ENCODE measurements at places on chromosomes 7 and 10. TPM values are rescaled to one million over a fixed set of nuclear protein-coding genes. Genes with fewer than 3 reads are reported as not detected.

DNA sequence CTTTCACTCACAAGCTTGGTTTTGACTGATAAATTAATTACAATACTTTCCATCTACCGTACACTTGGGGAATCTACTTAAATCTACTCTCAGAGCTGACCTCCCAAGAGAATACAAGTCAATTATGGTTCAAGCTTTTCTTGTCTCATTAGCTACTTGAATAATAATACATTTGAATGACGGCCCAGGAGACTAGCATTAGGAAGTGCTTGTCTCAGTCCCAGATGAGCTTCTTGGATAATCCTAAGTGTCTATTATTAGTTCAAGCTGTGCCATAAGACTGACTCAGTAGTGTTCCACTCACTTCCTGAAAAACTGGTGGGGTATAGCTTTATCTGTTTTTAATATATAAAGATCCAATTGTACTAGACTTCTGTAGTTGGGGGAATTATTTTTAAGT is 100.2 kb downstream of the GNAT3 start:
- no peak for DNase-seq

- no peak for DNase-seq
Measured at GRCh38 chr10:97842656-97843280, 6.9 kb upstream of the GOLGA7B start.

GRCh38 chr7:105697753-105698152 is 116.5 kb upstream of the EFCAB10 start:
- no peak for DNase-seq

- no peak for DNase-seq
Measured at GRCh38 chr10:24012249-24012803, 196.6 kb upstream of the KIAA1217 start.

The TMEM213 gene
- total RNA-seq, result not detected

DNA sequence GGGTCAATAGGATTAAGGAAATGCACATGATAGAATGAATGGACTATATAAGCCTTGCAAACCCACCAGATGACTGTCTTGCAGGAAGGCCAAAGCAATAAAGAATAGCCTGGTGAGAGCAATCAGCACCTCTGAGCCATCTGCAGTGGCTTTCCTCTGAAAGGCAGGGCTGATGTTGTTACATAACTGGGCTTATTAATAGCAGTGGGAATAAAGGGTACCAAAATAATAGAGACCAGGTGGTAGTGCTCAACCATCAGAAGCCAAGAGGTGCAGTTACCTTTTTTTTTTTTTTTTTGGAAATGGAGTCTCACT is 16.8 kb upstream of the VPS26A start:
- no peak for DNase-seq

DNA sequence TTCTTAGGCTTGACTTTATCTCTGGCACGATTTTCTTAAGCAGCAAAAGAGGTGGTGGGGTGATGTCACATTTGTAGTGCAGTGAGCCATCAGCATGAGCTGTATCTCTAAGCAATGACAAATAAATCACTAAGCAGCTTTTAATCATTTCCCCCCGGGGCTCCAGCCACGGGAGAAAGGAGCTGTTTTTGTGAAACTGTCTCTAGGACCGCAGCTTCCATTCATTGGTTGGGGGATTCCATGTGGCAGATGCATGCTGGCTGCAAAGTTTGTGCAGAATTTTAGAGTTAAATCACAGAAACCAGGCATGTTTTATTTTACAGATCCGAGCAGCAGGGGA is 464 bp downstream of the KIAA1217 start:
- DNase-seq, result peak; percentile 42

GRCh38 chr10:69831231-69831855 is 29.6 kb downstream of the COL13A1 start:
- no peak for DNase-seq

- DNase-seq, result no peak
Measured at GRCh38 chr10:14860791-14861190, 17.9 kb upstream of the SUV39H2 start.

The SH2D4B gene
- 0.34 TPM for total RNA-seq

The SLC13A4 gene
- not detected for total RNA-seq

- DNase-seq, result no peak
Measured at GRCh38 chr10:132562916-132563456, 25.4 kb downstream of the INPP5A start.

- DNase-seq, result no peak
Measured at GRCh38 chr10:73650537-73651331, 5.1 kb downstream of the SYNPO2L start.

DNA sequence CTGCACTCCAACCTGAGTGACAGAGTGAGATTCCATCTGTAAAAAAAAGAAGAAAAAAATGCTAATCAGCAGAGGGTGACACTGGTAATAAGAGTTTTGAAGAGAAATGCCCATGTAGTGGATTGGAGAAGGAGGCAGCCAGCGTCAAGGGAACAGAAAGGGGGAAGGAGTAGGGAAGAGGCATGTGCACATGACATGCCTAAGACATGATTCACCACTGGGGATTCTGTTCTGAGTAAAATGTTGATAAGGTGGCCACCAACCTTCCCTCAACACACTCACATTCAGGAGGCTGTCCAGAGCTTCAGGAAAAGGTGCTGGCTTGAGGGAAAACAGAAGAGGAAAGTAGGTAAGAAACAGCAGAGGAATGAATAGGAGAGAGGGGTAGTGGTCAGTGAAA is 39.9 kb downstream of the AKR1D1 start:
- no peak for DNase-seq
